Left ventricle myocardium superior (tissue), 1 donor: ENCODE measurements at places on chromosomes 5 and 9. TPM values are rescaled to one million over a fixed set of nuclear protein-coding genes. Genes with fewer than 3 reads are reported as not detected.
A peak's percentile ranks its signal among the peaks of the same experiment; 100 is the strongest.

The SPINK4 gene
- not detected for total RNA-seq

GRCh38 chr5:68084396-68084795 lies 131.2 kb upstream of the PIK3R1 start:
- no peak for DNase-seq

- DNase-seq, result no peak
Observed at GRCh38 chr9:85647571-85647970, 94.2 kb downstream of the AGTPBP1 start.

DNA sequence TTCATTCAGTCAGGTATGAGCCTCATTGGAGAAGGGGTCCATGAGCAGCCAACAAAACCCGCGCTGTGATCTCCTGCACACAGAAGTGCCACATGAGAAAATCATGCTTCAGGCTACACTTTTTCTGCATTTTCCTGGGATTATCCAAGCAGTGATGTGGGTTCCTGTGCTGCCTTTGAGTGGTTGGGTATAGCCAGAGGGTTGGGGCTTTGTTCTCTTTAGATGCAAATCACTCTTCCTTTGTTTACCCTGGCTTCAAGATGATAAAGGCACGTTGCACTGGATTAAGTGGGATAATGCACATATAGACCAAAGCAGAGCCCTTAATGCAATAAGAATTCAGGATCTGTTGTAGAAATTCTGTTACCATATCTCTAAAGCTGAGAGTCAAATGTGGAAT lies 18.7 kb downstream of the ECM2 start:
- no peak for DNase-seq

GRCh38 chr9:14127656-14128055 lies 186.3 kb downstream of the NFIB start:
- no peak for DNase-seq

GRCh38 chr9:126885131-126885641 lies 24.7 kb downstream of the ZBTB34 start:
- no peak for DNase-seq

The SLC45A2 gene
- not detected for total RNA-seq

DNA sequence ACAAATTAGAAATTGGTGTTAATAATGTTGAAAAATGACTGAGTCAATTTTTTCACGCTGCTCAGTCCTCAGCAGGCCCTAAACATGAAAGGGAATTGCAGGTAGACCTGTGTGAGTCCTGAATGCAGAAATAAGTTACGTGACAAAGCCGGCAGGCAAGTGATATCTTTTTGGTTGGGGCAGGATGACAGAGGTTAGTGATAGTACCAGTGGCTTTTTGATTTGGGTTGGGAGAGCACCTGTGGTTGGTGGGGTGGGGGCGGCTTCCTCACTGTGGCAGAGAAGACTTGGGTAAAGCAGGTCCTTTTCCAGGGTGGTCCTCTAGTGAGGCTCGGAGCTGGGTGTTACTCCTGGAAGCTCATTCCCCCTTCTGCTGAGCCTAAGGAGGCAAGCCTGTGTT lies 164.7 kb downstream of the TMEM167A start:
- no peak for DNase-seq

- peak; percentile 48 for DNase-seq
Observed at GRCh38 chr5:38529955-38530646, 26.3 kb downstream of the LIFR start.

GRCh38 chr5:163540696-163541095 lies 35.3 kb downstream of the MAT2B start:
- DNase-seq, result no peak

The WDR38 gene
- not detected for total RNA-seq

- no peak for DNase-seq
Observed at GRCh38 chr9:20217596-20217995, 404.7 kb downstream of the MLLT3 start.

DNA sequence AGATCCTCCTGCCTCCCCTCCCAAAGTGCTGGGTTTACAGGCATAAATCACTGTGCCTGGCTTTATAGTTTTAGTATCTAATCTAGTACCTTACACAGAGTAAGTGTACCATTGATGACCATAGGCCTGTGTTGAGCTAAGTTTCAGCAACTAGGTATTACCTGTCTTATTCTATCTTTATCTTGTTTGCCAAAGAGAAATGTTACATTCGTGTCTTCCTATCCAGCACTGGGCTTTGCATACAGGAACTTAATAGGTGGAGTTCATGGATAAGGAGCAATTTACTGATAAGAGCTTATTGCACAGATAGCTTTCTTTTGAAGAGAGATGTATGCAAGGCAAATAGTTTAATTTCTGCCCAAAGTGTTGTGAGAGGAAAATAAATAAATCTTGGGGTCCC lies 30.5 kb downstream of the TXNDC8 start:
- no peak for DNase-seq

- no peak for DNase-seq
Observed at GRCh38 chr5:39758426-39758825, 333.6 kb upstream of the DAB2 start.

The PCDHB10 gene
- total RNA-seq, result 0.64 TPM

The SLC6A3 gene
- not detected for total RNA-seq
